ENCODE measurements at places on chromosomes 12 and 14.
A peak's percentile ranks its signal among the peaks of the same experiment; 100 is the strongest.

DNA sequence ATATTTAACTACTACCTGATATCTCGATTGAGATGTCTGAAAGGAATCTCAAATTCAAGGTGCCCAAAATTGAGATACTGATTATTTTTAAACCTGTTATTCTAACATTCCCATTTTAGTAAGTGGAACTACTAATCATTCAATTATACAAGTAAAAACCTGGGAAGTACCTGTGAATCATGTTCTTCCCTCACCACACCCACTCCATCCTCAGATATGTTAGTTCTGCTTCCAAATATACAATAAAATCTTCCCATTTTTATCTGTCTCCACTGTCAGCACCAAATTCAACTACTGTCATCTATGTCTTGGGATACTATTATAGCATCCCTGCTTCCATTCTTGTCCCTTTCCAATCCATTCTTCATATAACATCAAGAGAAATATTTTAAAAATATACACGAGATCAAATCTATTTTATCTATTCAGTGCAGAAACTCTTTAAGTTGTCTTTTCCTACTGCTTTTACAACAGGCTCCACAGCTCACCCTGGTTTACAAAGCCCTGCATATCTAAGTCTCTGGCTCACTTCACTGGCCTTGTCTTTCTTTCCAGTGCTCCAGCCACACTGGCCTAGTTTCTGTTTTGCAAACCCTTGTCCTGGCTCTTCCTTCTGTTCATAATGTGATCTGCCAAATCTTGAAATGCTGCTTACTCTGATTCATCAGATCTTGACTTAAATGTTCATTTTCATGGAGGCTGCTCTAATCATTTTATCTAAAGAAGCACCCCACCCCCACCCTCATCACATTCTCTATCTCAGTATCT, 122.3 kb downstream of the PTPRR start:
- DNase-seq = peak; percentile 1

- no peak for DNase-seq
Observed at GRCh38 chr12:114815026-114815795, 131.2 kb upstream of the TBX3 start.

- no peak for DNase-seq
Observed at GRCh38 chr14:96407935-96408570, 16.1 kb downstream of the AK7 start.

- no peak for DNase-seq
Observed at GRCh38 chr14:58829594-58829993, 191.8 kb downstream of the DACT1 start.

DNA sequence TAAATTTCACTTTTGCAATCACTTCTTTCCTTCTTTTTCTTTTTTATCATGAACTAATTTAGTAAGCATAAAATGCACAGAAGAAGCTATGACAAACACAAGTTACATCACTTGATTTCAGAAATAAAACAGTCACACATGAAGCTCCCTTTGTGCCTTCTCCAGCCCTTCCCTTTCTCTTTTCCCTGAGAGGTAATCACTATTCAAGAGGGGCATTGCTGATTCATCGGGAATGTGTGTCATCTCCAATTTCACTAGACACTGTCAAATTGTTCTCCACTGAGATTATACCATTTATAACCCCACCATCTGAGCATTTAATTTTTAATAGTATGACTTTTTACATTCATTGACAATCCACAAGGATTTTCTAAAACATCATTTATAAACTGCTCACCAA, 91.6 kb upstream of the PTPRQ start:
- peak; percentile 39 for DNase-seq

DNA sequence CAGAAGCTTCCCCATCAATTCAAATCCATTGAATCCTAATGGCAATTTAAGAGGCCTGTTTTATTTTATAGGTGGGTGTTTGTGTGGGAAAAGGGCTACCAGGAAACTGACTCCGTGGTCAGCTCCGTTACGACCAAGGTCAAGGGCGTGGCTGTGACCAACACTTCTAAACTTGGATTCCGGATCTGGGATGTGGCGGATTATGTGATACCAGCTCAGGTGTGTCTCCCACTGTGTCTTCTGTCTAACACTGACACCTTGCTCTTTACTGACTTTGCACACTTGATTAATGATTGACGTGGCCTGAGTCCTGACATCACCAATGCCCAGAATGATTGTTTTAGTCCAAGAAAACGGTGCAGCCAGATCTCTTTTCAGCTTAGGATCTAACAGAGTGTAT, 7.1 kb downstream of the P2RX4 start:
- no peak for DNase-seq

- no peak for DNase-seq
Observed at GRCh38 chr12:50297996-50298395, 14.7 kb upstream of the LIMA1 start.

GRCh38 chr12:59637692-59638070, 41.9 kb downstream of the SLC16A7 start:
- peak; percentile 11 for DNase-seq

GRCh38 chr14:79161571-79161970, 991.4 kb downstream of the NRXN3 start:
- DNase-seq = peak; percentile 14

GRCh38 chr14:63212776-63213500, 8.7 kb downstream of the RHOJ start:
- no peak for DNase-seq

DNA sequence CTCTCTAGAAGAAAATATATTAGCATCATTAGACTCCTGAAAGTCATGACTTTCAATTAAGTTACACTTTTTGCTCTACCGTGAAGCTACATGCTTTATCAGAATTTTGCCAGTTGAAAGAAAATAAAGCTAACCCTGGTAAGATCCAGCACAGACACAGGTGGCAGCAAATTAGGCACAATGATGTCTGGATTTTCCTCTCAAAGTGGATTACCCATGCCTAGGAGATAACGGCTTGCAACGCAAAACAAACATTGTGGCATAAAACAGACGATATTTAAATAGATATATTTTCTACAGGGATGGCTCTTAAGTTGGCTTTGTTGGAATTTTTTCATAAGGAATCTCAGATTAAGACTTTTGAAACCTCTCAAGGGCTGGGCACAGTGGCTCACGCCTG, 33.4 kb downstream of the BCAT1 start:
- no peak for DNase-seq

DNA sequence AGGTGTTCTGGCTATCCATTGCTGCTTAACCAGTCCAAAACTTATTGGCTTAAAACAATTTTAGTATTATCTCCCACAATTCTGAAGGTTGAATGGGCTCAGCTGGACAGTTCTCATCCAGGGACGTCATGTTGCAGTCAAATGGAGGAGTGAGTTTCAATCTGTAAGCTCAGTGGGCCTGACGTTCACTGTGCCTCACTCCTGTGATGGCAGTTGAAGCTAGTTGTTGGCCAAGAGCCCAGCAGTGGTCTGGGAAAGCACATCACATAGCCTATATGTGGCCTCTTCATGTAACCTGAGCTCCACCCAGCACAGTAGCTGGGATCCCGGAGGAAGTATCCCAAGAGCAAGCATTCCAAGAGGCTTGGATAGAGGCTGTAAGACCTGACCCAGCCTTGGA, 40.6 kb upstream of the CDKN3 start:
- DNase-seq = no peak

- no peak for DNase-seq
Observed at GRCh38 chr12:54417712-54418440, 1.2 kb downstream of the ITGA5 start.

DNA sequence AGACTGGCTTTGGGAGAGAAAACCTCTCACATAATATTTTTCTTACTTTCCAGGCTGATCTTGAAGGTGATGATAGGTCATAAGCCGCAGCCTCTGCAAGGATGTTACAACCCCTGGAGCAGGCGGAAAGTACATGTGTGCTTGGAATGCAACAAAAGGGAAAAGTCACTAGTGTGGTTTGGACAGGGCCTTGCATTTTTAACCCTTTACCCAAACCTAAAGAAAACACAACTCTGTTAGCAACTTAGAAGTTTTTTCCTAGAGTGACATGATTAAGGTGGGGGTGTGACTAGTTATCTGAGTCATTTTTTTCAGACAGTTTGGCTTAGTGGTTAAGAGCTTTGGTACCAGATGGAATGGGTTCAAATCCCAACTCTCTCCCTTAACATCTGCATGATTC, 97.0 kb downstream of the TMEM30B start:
- peak; percentile 96 for DNase-seq

DNA sequence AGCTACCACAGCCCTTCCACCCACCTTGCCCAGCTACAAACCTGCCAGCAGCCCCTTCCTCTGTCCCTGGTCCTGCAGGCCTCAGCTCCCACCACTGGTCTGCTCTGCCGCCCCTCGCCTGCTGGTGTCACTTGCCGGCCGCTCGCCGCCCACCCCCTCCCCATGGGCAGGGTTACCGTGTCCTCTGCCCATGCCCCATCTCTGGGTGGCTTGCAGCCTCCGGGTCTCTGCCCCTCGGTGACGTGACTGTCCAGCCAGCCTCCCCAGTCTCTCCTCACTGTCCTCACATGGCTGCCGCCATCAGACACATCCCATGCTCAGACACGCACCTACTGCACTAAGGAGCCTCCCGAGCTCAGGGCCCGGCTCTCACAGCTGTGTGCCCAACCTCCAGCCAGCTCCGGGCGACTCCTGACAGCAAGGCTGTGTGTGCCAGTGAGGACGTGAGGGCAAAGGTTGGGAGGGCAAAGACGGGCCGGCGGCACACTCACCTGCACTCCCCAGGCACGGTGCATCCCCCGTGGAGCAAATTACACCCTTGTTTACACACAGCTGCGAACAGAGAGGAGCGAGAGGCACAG, 13.4 kb downstream of the JAG2 start:
- DNase-seq = no peak

DNA sequence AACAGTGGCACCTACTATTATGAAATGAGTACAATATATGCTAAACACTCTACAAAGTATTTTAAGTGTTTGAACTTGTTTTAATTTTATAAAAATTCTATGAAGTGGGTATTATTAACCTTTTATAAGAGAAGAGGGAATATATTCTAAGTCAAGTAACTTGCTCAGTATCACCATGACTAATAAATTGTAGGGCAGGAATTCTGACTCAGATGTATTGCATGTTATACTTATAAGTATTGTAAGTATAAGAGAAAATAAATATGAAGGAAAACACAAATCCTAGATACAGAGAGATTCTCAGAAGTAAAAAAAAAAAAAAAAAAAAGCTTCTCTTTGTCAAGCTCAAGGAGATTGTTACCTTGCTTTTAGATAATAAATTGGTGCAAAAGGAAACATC, 893.2 kb downstream of the SLC16A7 start:
- DNase-seq = no peak

- no peak for DNase-seq
Observed at GRCh38 chr14:97388408-97388807, 591.2 kb downstream of the VRK1 start.
